CD4-positive, alpha-beta T cell treated with Interleukin-21 for 1 hour (primary cell): ENCODE measurements at places on chromosomes 1 and 21.

DNA sequence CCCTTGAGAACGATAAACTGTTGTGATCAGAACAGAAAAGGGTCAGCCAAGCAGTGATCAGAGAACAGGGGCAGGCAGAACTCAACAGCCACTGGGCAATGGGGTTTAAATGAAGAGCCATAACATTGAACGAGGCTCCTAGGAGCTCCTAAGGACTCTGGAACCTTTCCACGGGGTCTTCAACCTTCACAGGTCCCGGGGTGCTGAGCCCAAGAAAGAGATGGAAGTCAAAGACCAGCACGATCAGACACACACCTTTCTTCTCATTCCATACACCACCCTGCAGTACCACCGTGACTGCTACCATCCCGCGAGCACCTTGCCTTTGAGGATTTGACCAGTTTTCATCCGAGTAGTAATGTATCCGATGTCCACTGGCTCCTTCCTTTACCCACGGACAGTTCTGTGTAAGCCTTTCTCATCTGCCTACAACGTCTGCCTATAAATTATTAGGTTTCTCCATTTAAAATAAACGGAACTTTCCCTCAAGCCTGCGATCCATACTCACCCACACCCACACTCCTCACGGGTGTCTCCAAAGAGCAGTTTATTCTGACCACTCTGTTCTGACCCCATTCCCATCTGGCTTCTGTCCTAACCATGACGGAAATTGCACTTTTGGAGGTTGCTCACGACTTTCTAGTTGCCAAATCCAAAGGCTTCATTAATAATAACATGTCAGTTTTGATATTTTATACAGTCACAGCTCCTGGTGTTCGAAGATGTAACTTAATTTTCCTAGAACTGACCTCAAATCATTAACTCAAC lies 16.8 kb upstream of the HHAT start:
- no peak for DNase-seq

GRCh38 chr1:218674280-218674773 lies 329.2 kb downstream of the TGFB2 start:
- DNase-seq = no peak

- no peak for DNase-seq
Observed at GRCh38 chr1:243751506-243751905, 98.5 kb downstream of the AKT3 start.

DNA sequence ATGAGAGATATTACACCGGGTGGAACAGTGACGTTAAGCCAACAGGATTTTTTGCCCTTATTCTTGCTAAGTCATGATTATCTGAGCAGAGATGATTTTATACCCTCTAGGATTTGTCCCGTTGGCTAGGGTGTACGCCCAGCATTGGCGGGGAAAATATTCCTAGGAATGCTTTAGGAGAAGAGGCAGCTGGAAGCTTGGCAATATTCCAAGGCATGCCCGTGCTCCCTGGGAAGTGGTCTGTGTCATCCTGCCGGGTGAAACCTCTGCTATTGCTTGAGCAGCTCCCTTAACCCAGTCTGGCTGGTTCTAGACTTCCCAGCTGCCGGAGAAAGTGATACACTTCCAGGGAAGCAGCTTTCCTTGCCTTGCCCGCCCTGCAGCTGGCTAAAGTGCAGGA lies 16.2 kb downstream of the CHRNB2 start:
- no peak for DNase-seq

DNA sequence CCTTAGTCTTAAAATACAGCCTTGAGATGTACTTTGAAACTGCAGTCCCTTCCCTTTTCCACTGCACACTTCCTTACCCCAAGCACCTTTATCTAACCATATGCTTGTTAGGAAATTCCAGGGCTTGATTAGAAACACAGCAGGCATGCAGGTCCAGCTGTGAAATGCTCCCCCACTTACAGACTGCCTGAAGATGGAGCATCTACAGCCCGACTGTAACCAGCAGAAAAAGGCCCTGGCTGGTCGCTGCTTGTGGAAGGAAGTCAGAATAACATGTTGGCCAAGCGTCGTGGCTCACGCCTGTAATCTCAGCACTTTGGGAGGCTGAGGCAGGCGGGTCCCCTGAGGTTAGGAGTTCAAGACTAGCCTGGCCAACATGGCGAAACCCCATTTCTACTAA lies 37.2 kb downstream of the VN1R5 start:
- no peak for DNase-seq

DNA sequence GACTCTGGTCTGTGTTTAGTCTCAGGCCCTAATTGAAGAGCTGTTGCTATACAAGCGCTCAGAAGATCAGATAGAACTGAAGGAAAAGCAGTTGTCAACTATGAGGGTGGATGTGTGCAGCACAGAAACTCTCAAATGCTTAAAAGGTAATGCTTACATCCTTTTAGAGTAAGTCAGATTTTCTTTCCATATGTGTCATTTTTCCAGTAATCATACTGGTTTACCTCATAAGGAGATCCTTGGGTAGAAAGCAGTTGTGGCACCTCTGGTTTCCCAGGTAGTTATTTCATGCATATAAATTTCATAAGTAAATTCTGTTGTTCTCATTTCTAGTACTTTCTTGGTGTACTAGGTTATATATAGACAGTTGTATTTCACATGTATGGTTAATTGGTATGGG lies 43.0 kb upstream of the TARS2 start:
- DNase-seq = no peak

DNA sequence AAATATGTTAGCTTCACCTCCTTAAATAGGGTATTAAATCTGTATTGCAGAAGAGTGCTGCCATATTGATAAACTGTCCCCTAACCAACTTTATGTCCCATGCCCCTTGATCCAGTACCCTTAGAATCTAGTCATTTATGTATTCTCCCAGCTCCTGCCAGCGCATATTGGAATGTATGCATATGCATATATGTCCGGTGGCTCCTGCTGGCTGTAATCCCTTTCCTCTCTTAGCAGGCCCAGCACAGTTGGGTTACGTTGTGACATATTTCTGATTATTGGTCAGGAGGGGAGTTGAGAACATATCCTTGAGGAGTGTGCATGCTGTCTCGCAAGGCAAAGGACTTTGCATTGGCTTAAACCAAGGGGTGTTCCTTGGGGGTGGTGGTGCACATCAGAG lies 29.2 kb upstream of the CREG1 start:
- DNase-seq = no peak

DNA sequence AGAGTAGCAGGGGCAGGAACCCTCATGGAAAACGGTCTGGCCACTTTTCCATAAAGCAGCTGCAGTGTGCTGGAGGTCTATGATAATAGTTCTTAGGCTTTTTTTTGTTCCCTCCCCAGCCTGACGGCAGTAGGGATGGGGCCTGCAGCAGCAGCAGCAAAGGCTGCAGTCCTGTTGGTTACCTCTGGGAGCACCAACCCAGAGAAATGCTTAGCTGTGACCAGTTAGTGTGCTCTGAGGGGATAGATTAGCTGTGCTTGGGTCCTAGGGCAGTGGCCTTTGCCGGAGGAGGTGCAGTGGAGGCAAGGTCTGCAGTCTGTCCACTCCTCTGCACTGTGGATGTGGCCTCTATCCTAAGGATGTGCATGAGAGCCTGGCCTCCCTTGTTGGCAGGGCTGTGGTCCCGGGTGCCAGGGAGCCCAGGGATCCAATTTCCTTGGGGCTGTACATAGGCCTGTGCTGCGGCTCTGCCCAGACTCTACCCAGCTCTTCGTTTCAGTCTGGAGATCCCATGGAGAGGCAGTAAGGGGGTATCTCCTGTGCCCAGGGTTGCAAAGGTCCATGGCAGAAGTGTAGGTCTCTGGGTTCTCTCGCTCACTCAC lies 322.7 kb downstream of the PTBP2 start:
- DNase-seq = no peak

DNA sequence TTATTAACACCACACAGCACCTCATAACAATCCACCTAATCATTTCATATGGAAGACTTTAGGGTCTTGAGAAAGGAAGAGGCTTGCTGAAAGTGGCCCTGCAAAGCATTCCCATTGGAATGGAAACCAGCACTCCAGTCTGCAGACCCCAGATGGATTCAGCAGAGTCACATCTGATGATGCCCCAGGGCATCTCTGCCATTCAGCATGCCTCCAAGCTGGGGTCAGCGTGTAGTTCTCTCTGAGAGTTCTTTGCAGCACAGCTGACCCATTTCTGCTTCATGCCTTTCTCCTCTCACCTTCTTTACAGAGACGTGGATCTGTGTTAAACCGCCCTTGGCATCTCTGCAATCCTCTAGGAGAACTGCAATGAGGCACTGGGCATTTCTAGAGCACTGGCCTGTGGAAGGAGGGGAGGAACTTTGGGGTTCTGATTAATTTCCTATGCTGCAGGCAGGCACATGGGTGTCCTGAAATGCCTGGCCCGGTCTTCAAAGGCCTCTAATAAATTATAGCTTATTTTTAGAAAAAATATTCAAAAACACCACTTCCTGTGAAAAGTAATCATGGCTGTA lies 2.6 kb upstream of the LUZP1 start:
- DNase-seq = no peak

DNA sequence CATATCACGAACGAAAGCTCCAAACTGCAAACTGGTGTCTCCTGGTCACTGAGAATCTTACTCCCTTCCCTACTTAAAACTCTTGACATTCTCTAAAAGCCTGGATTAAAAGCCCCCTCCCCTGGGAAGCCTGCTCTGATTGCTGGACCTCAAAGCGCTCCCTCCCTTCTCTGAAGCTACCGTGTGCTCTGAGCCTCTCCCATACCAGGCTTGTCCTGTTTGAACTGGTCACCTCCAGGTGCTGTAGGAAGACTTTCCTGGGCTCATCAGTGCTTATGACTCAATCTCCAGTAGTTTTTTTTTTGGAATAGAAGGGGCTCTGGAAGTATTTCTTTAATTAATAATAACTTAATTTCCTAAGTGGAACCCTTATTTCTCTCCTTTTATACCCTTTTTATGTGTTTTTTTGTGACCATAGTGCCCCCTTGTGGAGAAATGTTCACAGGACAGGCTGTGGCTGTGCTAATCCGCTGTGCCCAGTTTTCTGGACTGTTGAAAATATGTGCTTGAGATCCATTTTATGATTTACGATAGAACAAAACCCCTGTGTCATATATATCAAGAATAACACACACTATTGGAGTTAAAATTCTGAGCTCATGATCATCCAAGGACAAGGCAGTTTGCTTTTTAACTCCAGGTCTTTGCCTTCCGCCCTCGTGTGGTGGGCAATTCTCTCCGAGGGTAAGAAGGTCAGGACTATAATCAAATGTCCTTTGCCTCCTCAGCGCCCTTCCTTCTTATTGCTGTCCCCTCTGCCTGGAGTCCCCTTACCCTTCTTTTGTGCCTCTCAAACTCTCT lies 16.9 kb downstream of the MTARC1 start:
- DNase-seq = peak; percentile 17

DNA sequence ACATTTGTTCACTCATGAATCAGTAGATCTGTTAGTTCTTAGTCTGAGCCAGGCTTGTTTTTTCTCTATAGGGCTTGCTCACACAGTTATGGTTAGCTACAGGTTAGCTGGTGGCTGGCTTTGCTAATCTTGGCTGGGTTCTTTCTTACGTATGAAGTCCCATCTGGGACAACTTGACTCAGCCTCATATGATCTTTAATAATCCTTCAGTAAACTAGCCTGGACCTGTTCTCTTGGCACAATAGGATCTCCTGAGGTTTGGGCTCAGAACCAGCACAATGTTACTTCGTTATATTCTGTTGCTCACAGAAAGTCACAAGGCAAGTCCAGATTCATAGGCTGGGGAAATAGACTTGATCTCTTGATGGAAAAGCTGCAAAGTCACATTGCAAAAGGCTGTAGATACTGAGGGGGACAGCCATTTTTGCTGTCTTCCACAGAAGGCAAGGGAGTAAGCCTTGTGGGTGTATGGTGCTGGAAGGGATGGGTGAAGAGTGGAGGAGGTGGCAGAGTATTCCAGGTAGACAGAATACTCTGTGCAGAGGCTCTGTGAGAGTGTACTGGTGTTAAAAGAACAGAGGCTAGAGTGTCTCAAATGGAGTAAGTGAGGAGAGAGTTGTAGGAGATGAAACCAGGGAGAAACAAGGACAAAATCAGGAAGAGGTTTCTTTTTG lies 24.4 kb downstream of the EFCAB7 start:
- DNase-seq = no peak

GRCh38 chr1:21652937-21653743 lies 16.0 kb downstream of the RAP1GAP start:
- no peak for DNase-seq

DNA sequence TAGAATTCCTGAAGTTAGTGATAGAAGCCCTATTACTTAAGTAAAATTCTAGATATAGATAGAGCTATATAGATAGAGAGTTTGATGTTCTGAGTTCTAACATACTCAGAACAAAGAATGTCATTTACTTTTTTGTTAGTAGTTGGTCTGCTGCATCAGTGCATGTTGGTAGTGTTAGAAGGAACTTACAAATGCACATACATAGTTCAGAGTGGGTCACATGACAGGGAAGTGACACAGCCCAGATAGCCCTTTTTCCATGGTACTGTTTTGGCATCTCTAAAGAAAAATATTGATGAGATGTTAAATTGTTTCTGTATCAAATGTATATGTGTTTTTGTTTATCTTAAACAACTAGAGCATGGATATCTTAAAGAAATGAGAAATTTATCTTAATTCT lies 45.7 kb downstream of the DHX9 start:
- DNase-seq = no peak

DNA sequence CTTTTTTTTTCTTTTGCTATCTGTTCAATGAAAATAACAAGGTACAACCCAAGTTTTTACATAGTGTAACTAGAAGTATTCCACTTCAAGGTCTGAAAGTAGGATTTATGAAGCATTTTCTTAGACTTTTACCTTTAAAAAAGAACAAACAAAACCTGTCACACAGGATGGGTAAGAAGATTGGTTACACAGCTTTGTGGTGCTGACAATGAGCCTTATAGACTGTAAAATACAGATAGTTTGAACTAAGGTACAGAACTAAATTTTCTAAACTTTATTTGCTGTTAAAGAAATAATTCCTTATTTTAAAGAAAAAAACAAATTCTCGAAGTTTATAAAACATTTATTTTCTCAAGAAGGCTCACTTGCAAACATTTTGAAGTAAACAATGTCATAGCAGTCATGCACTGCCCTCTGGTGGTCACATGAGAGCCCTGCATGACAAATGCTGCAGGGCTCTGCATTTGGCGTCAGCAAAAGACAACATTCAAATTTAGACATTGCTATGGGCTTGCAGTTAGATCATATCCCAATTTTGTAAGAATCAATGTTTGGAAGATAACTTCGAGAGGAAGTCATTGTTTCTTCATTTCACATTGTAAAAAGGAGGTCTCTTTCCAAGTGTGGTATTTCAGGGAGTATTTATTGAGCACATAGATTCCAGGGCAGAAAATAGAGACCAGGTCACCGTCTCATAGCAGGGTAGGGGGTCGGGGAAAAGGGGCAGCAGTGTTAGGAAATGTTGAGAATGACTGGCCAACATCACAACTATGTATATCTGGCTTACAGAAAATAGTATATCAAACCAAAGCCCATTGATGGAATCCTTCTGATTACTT lies 115.3 kb upstream of the FMN2 start:
- peak; percentile 38 for DNase-seq
